ENCODE measurements at places on chromosomes 1 and 21.

GRCh38 chr1:22239378-22239777, 96.5 kb upstream of the WNT4 start:
- no peak for DNase-seq

DNA sequence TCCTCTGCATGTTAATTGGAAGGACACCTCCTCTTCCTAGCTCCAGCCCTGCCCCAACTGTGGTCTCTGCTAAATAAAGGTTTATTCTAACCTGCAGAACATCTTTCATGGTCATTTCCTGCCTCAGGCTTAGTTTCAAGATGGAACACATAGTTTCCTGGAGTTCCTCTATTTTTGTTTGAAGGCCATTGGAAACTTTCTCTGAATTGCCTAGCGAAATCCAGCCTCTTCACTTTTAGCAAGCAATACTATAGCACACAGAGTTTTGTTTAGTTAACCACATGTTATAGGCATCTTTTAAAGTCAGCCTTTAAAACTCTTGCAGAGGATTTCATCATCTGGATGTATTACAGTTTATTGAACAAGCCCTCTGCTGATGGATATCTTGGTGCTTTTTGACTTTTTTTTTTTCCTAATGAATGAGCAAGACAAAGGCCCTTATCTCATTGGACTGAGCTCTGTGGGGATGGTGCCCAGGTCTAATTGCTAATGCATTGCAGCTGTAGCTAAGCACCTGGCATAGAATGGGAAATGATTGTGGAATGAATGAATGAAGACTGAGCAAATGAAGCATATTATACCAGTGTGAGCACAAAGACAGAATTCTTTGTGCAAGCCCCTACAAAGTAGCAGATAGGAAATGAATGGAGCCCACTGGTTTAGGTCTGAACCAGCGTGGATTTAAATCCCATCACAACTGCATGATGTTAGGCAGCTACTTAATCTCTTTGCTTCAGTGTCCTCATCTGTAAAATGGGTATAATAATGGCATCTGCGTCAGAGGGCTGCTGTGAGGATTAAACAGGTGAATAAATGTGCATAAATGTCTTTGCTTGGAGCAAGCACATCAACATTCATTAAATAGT, 641 bp upstream of the CFAP107 start:
- DNase-seq: no peak

- DNase-seq: no peak
These were observed 75.2 kb upstream of the GADD45A start for GRCh38 chr1:67609577-67610341.

DNA sequence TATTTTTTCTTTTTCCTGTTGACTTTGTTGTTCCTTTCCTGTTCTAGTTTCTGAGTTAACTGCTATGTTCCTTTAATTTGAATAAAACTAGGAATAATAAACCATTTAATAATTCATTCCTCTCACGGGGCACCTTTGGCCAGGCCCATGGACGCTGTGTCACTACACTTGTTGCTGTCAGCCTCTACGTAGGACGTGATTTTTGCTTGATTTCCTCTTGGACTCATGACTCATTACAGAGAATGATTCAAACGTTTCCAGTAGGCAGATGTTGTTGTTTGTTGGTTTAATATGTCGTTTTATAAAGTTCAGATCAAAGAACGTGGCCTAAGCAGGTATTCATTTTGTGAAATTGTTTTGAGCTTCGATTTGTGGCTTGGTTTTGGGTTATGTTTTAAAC, 9.1 kb upstream of the SLC19A1 start:
- DNase-seq: no peak

DNA sequence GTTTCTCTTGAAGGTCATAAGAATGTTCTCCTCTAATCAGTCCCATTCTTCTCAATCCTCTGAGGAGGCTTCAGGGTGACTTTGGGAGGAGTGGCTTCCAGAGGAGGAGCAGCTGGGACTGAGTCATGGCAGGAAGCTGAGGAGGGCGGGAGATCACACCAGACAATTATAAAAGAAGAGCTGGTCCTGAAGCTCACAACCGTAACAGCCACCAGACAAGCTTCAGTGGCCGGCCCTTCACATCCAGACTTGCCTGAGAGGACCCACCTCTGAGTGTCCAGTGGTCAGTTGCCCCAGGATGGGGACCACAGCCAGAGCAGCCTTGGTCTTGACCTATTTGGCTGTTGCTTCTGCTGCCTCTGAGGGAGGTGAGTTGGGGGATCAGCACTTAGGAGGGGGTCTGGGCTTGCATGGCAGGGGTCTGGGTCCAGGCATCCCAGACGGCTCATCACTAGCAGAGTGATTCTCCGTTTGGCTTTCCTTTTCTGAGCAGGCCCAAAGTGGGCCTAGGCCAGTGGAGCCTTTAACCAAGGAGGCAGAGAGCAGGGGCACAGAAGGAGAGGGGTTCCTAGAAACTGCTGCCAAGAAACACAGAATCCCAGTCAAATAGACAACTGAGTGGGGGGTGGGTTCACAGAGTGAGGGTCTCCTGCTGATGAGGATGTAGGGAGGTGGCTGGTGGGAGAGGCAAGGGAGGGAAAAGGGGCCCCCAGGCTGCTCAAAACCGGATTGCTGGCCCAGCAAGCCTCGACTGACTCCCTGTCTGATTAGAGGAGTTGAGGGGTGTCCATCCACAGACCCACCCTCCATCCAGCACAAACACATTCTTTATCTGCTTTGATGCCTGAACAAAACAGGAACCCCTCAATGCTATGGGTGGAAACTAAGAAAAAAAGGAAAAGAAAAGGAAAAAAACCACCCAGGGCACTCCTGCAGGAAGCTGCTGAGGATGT, at the start of gene ECM1:
TSS of gene ECM1 (plus strand) at position 198 of the 953 bp plus-strand sequence. CDS start at position 299, 101 bp downstream.
- no peak for DNase-seq

DNA sequence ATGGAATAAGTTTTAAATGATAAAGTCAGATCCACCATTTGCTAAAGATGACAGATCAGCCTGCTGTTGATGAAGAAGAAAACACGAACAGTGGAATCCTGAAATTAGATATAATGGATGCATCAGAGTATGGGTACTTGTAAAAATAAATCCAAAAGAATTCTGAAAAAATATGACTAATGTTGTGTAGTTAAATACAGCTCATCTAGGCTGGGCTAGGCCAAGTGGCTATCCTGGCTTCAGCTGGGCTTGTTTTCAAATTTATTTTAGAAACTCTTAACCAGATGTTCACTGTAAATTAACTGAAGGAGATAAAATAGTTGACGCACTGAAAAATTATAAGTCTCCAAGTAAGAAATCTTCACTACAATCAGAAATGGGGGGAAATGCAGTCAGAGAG, 7.4 kb upstream of the RGS2 start:
- no peak for DNase-seq

DNA sequence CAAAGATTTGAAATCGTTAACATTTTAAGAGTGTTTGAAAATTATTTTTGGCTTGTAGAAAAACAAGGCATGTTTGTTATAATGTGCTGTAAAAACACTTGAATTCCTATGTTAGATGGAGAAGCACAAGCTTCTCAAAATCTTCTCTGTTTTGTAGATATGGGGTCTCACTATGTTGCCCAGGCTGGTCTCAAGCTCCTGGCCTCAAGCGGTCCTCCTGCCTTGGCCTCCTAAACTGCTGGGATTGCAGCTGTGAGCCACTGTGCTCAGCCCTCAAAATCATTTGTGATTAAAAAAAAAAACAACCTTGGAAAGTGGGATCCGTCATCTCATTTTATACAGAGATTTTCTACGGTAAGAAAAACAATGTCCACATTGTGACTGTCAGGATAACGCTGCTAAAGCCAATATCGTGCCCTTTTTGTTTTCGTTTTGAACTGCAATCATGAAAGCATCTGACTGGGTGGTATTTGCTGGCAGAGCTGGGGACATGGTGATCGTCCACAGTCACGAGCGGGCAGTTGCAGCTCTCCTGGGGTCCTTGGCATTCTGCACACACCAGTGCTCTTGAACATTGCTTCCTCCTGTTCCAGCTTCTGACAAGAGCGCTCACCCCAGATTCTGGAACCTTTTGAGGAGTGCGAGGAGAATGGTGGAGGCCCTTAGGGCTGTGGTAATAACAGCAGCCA, 112.5 kb downstream of the PGBD5 start:
- DNase-seq: no peak

DNA sequence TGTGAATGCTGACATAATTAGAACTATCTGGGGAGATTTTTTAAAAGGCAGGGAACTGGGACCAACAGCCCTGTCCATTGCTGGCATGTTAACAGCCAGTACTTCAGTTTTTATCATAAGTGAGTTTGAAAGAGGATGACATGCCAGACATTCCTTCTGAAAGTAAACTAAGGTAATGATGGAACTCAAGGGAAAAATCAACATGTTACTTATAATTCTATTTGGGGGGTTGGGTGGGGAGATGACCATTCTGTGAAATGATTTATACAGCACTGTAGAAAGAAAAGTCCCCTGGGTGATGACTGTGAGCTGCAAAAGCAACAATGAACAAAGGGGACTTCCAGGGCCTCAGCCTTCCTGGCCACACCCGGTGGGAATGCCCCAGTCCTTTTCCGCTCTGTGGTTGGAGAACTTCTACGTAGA, 5.4 kb upstream of the LAMC2 start:
- DNase-seq: no peak

- DNase-seq: no peak
These were observed 165.4 kb downstream of the RUNX1 start for GRCh38 chr21:34883491-34884271.

GRCh38 chr1:165858967-165859845, 31.8 kb downstream of the UCK2 start:
- no peak for DNase-seq

DNA sequence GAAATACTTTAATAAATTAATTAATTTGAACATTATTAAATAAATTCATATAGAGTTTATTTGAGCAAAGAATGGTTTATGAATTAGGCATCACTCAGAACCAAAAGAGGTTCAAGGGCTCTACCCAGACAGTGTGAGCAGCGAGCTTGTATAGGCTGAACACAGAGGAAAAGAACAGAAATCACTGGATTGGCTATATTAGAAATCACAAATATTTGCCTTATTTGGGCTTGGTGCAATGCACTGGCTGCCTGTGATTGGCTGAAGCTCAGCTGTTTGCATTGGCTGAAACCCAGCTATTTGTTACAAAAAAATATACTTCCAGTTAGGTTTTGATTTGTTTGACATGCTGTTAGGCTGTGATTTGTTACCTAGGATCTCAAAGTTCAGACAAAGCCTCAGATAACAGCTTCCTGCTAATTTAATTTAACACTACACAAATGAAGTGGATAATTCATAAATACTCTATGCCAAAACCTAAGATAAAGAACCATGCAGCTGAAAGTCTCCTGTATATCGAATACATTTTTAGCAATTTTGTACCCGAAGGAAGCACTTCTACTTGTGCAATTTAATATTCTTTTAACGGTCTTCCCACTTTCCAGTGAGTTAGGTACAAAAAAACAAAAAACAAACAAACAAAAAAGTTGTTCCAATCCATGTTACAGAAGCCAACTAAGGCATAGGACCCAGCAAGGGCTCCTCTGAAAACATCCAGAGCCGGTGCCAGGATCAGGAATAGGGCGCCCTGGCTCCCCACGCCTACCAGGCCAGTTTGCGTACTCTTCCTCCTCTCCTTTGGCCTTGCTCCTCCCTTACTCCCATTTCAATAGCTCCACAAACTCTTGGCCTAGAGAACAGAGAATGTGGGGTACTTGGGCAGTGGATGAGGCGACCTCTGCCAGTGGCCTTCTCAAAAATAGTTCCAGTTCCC, 179.1 kb downstream of the DUSP10 start:
- no peak for DNase-seq

- DNase-seq: no peak
These were observed 60.3 kb downstream of the TRAF5 start for GRCh38 chr1:211386921-211387320.

GRCh38 chr1:24074817-24075589, 36.9 kb downstream of the MYOM3 start:
- DNase-seq: no peak
